ENCODE measurements at places on chromosomes 2 and 18.

DNA sequence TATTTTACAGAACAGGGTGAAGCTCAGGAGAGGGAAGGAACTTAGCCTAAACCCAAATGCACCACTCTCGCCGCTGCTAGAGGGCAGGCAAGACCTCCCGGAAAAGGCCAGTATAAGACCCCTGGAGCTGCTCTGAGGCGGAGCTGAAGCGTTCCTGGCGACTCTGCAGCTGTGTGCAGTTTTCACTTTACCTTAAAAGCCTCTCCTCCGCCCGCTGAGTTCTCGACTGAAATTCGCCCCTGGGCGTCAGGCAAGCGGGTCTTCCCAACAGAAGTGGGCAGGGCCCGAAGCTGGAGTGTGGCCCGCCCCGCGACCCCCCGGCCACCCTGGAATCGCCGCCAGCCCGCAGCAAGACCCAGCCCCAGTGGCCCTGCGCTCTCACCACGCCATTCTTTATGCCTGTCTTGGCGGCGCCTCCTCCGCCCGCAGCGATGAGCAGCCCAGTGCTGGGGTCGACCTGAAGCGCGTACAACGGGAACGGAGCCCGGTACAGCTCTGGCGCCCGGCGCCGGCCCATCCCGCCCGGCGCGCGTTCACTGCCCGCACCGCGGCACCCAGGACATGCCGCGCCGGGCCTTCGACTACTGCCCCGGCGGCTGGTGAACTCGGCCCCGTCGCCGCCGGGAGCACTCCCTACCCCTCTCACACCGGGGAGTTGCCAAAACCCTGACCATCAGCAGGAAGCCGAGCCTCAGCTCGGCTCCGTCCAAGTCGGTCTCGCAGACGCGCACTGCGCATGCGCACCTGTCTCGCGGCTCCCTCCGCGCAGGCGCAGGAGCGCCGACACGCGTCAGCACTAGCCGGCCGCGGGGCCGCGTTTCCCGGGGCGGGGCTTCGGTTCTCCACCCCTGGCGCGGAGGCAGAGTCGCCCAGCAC, at the start of gene PREB:
PREB (minus strand) TSS at position 732 of the 876 bp plus-strand sequence; CDS start at position 517, 215 bp downstream.
- DNase-seq = peak; percentile 93

DNA sequence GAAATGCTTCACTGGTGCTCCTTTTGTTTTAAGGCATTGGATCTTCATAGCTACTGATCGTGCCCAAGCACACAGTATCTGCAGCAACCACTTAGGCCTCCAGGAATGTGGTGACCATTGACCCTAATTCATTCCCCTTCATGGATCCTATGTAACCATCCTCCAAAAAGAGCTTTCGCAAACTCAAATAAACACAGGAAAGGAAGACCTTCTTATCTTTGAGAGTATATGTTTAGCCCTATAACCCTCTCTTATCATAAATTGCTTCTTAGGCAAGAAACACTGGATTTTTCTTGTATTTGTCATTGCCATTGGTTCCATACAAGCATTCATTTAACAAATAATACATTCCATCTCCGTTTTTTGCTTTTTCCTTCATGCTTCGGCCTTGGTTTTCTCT, 4.1 kb upstream of the TTR start:
- DNase-seq = no peak

GRCh38 chr18:69755856-69756496, 191.7 kb downstream of the CD226 start:
- no peak for DNase-seq

DNA sequence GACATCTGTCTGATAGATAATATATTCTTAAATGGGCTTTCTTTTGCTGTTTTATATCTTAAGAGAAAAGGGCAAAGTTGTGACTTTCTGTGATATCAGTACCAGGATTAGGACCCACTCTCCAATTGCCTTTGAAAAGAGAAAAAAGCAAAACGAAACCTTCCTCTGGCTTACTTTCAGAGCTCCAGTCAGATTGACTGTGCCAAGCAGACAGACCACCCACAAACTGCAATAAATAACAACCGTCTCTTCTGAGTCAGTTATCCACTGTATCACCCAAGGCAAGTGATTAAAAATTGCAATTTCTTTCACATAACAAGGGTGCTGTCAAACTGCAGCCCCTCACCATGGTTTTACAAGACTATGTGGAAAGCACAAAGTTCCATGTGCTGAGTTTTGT, 230.5 kb upstream of the SETBP1 start:
- no peak for DNase-seq

DNA sequence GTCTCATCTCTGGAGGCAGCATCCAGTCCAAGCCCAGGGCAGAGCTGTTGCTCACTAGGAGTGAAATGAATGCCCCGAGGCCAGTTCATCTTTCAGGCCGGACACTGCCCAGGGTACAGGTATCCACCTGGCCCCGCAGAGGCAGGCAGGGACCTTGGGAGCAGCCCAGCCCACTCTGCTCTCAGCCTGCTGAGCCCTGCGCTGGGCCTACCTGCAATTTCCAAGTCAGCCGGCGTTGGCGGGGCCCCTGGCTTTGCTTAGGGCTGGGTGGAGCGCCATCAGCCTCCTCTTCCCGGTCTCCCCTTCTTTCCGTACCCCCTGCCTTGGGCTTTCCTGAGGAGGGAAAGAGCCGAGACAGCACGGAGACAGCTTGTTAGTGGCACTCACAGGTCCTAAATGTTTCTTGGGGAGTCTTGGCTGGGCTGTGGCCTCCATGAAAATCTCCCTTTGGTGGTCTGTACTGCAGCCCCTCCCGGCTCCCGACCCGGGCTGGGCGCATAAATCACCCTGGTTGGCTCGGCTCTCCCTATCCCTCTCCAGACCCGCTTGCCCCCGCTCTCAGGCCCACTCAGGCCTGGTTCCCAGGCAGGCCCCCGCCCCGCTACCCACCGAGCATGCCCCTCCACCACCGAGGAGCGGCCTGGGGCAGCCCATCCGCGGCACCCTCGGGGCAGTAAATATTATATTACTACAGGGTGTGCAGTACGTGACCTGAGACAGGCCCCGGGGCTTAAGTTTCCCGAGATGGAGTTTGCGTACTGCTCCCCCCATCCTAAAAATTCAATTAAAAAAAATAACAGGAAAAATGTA, 106.7 kb downstream of the DYSF start:
- DNase-seq = no peak

DNA sequence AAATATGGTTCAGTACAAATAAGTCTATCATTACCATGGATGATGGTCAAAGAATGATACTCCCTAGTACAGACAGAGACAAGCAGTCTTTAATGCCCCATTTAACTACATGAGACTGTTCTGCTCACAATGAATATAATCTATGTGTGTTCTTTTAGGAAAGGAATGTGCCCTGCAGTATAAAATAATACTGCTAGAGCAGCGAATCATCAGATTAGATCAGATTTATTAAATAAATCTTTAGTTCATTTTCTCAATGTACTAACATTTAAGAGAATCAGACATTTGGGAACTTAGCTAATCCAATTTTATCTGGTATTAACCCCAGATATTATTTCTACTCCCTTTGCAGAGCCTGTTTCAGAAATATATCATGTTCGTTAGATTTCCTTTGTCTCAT, 272.0 kb upstream of the GCFC2 start:
- no peak for DNase-seq

DNA sequence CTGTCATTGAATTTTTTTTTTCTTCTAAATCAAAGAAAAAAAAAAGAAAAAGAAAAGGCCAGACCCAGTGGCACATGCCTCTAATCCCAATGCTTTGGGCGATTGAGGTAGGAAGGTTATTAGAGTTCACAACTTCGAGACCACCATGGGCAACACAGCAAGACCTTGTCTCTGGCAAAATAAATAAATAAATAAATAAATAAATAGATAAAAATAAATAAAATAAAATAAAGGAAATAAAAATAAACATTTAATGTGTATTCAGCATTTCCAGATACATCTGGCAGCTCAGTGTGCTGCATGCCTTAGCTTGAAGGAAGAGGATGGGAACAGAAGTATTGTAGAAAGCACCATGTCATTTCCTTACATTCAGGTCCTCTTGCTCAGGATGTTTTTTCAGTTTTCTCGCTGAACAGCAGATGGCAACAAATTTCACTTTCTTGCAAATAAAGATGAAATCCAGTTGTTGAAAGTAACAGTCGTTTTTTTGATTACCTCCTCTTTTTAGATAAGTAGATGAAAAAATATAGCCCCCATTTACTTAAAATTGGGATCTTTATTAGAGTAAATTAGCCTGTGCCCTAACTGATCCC, 25.7 kb upstream of the FAM178B start:
- peak; percentile 67 for DNase-seq

GRCh38 chr2:156077041-156077742, 255.3 kb downstream of the NR4A2 start:
- no peak for DNase-seq

GRCh38 chr18:74468547-74469061, 11.5 kb upstream of the DIPK1C start:
- no peak for DNase-seq

GRCh38 chr2:120941571-120942120, 206.0 kb downstream of the GLI2 start:
- no peak for DNase-seq

- DNase-seq = no peak
Observed at GRCh38 chr18:48292782-48293424, 116.3 kb downstream of the ZBTB7C start.

DNA sequence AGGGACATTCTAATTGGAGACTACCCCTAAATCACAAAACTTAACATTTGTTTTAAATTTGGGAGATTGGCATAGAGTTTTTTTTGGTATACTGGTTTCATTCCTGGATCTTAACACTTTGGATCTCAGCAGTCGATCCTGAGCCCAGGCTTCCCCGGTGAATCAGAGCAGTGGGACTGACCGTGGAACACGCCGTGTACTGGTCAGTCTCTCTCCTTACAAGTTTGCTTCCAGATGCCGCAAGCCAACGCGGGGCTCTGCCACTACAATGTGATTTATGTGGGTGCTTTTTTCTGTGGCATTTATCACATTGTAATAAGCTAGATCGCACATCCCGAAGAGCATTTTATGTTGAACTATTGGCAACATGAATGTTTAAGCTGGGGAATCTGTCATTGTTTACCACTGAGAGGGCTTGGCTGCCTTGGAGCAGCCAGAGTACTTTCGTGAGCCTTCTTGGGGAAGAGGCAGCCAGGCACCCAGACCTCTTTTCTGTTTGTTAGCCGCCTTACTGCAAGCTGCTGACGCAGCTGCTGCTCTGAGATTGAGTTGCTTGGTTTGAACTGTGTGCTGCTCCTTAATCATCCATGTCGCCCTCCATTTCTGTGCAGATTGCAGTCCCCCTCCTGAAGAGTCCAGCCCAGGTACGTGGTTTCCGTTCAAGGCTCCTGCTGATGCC, 49.3 kb downstream of the COA5 start:
- peak; percentile 12 for DNase-seq

DNA sequence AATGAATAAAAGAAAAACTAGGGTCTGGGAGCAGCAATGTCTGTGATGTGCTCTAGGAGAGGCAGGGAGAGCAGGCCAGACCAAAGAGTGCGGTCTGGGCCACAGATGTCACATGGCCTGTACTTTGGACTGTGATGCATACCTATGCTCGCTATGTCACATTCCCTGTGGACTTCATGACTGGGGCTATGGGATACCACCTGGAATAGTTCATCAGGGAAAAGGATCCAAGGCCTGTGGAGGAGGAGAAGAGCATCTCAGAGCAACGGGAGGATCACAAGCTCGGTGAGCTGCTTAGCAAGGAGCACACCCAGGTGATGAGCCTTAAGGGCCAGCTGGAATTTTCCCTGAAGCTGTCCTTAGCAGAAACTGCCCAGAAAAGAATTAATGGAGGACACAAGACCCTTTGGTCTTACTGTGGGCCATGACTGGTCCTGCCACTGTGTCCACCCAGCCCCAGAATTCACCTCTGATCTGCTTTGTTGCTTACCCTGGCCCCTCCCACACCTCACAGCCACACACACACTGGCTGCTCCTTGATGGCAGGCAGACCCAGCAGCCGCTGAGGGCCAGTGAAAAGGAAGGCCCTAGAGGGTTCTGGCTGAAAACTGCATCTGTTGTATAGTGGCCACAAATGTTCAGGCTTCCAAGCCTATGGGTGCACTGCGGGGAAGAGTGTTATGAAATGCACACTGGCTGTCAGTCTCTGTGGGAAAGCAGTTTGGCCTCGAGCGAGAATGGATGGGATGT, 25.3 kb upstream of the GCC2 start:
- DNase-seq = no peak

GRCh38 chr2:223979730-223980396, 22.6 kb downstream of the MRPL44 start:
- peak; percentile 7 for DNase-seq

DNA sequence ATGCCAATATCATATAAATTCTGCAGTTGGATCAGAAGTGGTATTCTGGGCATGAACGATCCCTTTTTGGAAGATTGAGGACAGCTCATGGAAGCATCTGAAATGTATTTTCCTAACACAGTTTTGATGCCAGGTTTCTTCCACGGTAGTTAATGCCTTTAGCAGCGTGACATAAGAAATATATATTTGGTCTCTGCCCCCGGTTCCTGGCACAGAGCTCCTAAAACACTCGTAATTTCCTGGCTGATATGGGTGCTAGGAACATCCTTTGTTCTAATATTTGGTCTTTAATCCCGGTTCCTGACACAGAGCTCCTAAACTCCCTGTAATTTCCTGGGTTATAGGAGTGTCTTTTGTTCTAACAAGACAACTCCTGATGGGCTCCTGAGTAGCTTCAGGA, 8.2 kb upstream of the CABLES1 start:
- DNase-seq = no peak

DNA sequence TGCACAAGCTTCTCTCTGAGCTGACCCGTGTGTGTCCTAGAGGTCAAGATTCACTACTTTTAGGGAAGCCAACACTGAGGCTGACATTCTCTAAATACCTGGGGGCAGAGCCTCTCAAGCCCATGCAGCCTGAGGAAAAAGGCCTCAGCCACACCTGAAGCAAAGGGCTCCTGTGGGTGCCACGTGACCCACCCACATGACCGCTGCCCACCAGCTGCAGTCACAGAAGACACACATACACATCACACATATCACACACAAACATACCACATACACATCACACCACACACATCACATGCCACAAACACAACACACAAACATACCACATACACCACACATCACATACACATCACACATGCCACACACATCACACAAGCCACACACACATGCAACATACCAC, 14.6 kb downstream of the TMEM177 start:
- no peak for DNase-seq

GRCh38 chr2:138794724-138795123, 14.5 kb upstream of the NXPH2 start:
- DNase-seq = no peak

DNA sequence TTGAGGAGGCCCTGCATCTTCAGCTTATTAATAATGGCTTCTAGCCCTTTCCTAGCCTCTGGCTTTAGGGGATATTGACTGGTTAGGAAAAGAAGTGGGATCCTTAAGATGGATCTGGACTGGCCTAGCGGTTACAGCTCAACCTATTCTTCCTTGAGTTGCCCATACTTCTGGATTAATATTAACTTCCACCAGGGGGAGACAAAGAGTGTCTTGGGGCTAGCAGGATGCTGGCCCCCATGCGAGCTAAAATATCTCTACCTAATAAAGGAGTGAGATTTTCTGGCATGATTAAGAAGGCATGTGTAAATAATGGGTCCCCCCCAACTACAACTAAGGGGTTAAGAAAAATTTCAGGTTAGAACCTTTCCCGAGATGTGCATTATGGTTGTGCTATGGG, 23.2 kb upstream of the PLA2R1 start:
- DNase-seq = no peak

GRCh38 chr2:106609780-106610179, 122.6 kb downstream of the CD8B2 start:
- no peak for DNase-seq
